Adrenal gland (tissue), 19 donors: ENCODE measurements at places on chromosomes 2 and 18. TPM values are rescaled to one million over a fixed set of nuclear protein-coding genes. Genes with fewer than 3 reads are reported as not detected.

INHBB gene
- 4.5 TPM for total RNA-seq

SIX3 gene
- total RNA-seq, result not detected

SFXN5 gene
- total RNA-seq, result 26.8 TPM

- no peaks in the 10 kb centered on the region for H3K4me1 ChIP-seq
- no peak overlapping the region for H3K4me3 ChIP-seq
- no peak for DNase-seq
These were observed 166.4 kb downstream of the TMEM18 start for GRCh38 chr2:510839-511238.
